Hepatocyte (in vitro differentiated cells): ENCODE measurements at places on chromosomes 6 and 20. TPM values are rescaled to one million over a fixed set of nuclear protein-coding genes. Genes with fewer than 3 reads are reported as not detected.

Gene CALHM6
- 0.83 TPM in 1 of 2 replicates, not detected in the other for total RNA-seq

- H3K27ac ChIP-seq, result no peak overlapping the region
- no peaks in the 10 kb centered on the region for H3K36me3 ChIP-seq
- DNase-seq, result no peak
- H3K4me1 ChIP-seq, result no peaks in the 10 kb centered on the region
- H3K4me3 ChIP-seq, result no peak overlapping the region
Observed at GRCh38 chr6:135631821-135632220, 134.3 kb upstream of the AHI1 start.

DNA sequence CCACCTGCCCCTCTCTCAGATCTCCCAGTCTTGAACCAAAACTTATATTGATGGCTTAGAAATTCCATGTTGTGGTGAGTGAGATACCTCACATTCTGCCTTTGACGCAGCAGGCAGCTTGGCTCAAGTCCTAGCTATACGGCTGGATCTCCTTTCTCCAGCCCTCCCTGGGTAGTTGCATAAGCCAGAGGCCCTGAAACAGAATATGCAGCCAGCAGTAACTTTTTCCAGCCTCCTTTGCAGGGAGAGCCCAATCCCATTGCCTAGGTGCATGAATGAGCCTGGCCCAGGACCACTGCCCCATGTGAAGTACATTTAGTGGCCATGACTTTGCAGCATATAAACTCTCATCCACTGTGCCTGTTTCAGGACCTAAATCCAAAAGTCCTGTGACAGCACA is 202.2 kb upstream of the CDYL start:
- no peaks in the 10 kb centered on the region for H3K27me3 ChIP-seq
- peak; percentile 18 for DNase-seq
- no peak overlapping the region for H3K27ac ChIP-seq
- no peak overlapping the region for H3K4me3 ChIP-seq
- H3K36me3 ChIP-seq, result no peaks in the 10 kb centered on the region

GRCh38 chr20:19699180-19699971 is 58.7 kb upstream of the RIN2 start:
- no peaks in the 10 kb centered on the region for H3K27me3 ChIP-seq
- no peak overlapping the region for H3K4me3 ChIP-seq
- no peaks in the 10 kb centered on the region for H3K4me1 ChIP-seq
- no peaks in the 10 kb centered on the region for H3K36me3 ChIP-seq

DNA sequence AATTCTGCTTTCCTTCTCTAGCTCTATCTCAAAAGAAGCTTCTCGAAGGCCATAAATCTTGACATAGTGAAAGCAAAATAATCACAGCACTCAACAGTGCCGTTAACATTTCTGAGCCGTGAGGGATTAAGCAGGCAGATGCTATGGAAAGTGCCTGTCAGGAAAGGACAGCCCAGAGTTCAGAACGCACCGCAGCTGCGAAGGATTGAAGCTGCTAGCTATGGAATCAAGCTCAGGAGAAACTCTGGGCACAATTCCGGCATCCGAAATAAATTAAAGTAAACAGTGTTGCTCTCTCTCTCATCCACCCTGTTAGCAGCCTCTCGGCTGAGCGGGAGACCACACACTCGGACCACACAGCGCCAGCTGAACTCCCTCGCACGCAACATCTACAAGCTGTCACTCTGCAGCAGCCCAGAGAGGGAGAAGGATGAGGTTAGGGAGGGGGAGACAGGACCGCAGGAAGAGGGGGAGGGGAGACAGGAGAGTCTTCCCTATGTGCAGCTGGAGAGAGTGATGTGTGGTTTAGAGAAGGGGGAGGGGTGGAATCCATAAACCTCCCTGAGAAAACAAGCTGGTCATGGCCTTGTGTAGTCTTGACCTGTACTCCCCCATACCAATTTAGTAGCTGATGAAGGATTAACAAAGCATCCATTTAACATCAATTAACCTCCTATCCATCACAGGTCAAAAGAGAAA is 9.0 kb downstream of the EXOC2 start:
- H3K4me1 ChIP-seq, result peaks cover 13% of the 10 kb centered on the region
- peak; percentile 83 for DNase-seq
- no peaks in the 10 kb centered on the region for H3K27me3 ChIP-seq
- no peaks in the 10 kb centered on the region for H3K36me3 ChIP-seq
- peak overlapping the region; percentile 69 for H3K27ac ChIP-seq

GRCh38 chr20:745683-746301 is 22.5 kb downstream of the SLC52A3 start:
- H3K4me1 ChIP-seq, result no peaks in the 10 kb centered on the region
- no peaks in the 10 kb centered on the region for H3K36me3 ChIP-seq
- no peak overlapping the region for H3K27ac ChIP-seq
- H3K27me3 ChIP-seq, result no peaks in the 10 kb centered on the region
- no peak overlapping the region for H3K4me3 ChIP-seq

Gene CST5
- total RNA-seq, result 1.3 TPM in 1 of 2 replicates, not detected in the other

Gene HSF2
- 36.8 and 37.9 TPM in 2 replicates for total RNA-seq

Gene MAP7
- 22.9 and 24.1 TPM in 2 replicates for total RNA-seq

Gene RAET1G
- 1.5 TPM in 1 of 2 replicates, not detected in the other for total RNA-seq

DNA sequence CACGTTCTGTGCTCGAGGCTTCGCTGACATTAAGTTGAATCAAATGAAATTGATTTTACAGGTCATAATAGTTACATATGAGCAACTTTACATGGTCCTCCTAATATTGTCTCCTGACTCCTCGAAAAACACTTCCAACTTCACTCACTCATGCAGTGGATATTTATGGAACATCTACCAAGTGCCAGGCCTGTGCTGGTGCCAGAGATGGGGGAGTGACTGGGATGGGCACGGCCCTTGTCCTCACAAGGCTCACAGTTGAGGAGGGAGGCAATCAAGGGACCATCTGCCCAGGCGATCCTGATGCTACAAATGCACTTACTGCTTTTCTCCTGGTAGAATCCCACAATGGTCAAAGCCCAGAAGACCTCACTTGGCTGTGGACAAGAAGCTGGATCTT is 426.4 kb downstream of the PREX1 start:
- H3K4me3 ChIP-seq, result no peak overlapping the region
- no peaks in the 10 kb centered on the region for H3K27me3 ChIP-seq
- H3K36me3 ChIP-seq, result no peaks in the 10 kb centered on the region
- H3K4me1 ChIP-seq, result peaks cover 28% of the 10 kb centered on the region
- H3K27ac ChIP-seq, result no peak overlapping the region

Gene KCNQ5
- total RNA-seq, result 1.6 and 5.5 TPM in 2 replicates

Gene CCN2
- total RNA-seq, result 116 and 147 TPM in 2 replicates

Gene TDRD6
- 0.08 and 0.20 TPM in 2 replicates for total RNA-seq

- H3K27me3 ChIP-seq, result no peaks in the 10 kb centered on the region
- H3K27ac ChIP-seq, result peak overlapping the region; percentile 12
- peaks cover 10% of the 10 kb centered on the region for H3K4me1 ChIP-seq
Observed at GRCh38 chr20:22921595-22922421, 113.3 kb upstream of the SSTR4 start.

Gene SMAP1
- total RNA-seq, result 42.4 and 43.1 TPM in 2 replicates
